ENCODE measurements at places on chromosomes 12 and 14.

DNA sequence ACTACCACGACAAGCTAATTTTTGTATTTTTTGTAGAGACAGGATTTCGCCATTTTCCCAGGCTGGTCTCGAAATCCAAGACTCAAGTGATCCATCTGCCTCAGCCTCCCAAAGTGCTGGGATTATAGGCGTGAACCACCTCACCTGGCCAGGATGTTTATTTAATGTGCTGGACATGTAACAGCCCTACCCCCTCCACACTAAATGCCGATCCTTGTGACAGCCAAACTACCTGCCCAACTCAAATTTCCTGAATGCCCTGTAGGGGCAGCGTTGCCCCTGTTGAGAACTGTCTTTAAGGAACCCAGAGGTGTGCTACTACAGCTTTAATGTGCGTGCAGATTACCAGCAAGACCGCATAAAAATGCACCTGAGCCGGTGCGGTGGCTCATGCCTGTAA is 48.1 kb downstream of the KCNK13 start:
- H3K4me1 ChIP-seq: no peaks in the 10 kb centered on the region
- no peak overlapping the region for H3K4me3 ChIP-seq
- DNase-seq: peak; percentile 80
- no peak overlapping the region for H3K27ac ChIP-seq
- no peaks in the 10 kb centered on the region for H3K36me3 ChIP-seq
- H3K27me3 ChIP-seq: no peaks in the 10 kb centered on the region

DNA sequence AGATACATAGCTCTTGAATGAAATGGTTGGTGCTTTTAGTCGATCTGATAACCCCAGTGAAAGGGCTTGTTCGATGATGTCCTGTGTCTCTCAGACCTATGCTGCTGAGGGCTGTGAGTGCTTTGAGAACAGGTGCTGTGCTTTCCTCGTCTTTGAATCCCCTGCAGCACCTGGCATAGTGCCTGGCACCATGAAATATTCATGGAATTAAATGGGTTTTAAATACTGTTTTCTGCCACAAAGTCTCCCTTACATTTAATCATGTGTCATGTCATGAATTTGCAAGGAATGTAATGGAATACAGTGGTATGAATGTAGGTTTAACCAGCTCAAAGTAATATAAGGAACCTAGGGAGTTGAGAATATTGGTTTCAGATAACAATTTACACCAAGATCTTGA is 220.5 kb upstream of the PRICKLE1 start:
- H3K27ac ChIP-seq: no peak overlapping the region
- DNase-seq: no peak
- no peak overlapping the region for H3K4me3 ChIP-seq
- peaks cover 3% of the 10 kb centered on the region for H3K4me1 ChIP-seq
- H3K27me3 ChIP-seq: no peaks in the 10 kb centered on the region

GRCh38 chr12:62899568-62900390 is 35.2 kb downstream of the PPM1H start:
- H3K36me3 ChIP-seq: no peaks in the 10 kb centered on the region
- no peak for DNase-seq

DNA sequence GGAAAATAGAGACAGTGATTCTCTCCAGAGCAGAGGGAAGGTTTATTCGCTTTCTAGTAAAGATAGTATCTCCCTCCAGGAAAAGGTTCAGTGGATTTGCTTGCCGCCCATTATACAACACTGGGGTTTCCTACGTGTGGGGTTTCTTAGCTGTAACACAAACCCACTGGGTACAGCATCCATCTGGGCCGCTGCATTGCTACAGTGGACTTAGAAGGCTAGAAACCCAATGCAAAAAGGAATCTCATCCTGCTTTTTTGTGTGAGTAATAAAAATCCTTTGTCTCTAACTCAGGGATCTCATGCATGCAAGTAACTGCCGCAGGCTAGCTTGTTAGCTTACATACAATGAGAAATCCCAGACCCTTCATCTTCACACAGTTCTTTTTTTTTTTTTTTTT is 67.1 kb upstream of the BCL2L14 start:
- H3K27ac ChIP-seq: no peak overlapping the region
- no peaks in the 10 kb centered on the region for H3K27me3 ChIP-seq
- no peak for DNase-seq
- no peak overlapping the region for H3K4me3 ChIP-seq
- no peaks in the 10 kb centered on the region for H3K36me3 ChIP-seq

GRCh38 chr12:117564881-117565280 is 203.5 kb upstream of the NOS1 start:
- H3K4me3 ChIP-seq: no peak overlapping the region
- no peak overlapping the region for H3K27ac ChIP-seq
- DNase-seq: peak; percentile 10
- no peaks in the 10 kb centered on the region for H3K36me3 ChIP-seq
- no peaks in the 10 kb centered on the region for H3K4me1 ChIP-seq

DNA sequence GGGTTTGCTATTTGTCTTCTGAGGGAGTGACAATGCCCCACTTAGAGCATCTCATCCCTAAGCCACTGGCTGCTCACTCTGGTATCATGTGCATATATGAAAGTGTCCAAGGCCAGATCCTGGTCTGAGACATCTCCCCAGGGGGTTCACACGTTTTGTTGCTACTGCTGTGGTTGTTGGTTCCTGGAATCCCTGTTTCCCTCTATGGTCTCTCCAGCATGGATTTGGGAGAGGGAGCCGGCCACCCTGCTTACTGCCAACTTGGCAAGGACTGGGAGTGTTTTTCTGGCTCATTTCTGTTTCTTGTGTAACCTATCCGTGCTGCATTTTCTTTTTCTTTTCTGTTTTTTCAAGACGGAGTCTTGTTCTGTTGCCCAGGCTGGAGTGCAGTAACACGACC is 101.3 kb upstream of the MAX start:
- DNase-seq: no peak
- H3K4me3 ChIP-seq: no peak overlapping the region
- H3K36me3 ChIP-seq: no peaks in the 10 kb centered on the region
- H3K27me3 ChIP-seq: no peaks in the 10 kb centered on the region
- no peaks in the 10 kb centered on the region for H3K4me1 ChIP-seq

- H3K4me3 ChIP-seq: no peak overlapping the region
- H3K27me3 ChIP-seq: no peaks in the 10 kb centered on the region
- no peaks in the 10 kb centered on the region for H3K36me3 ChIP-seq
- no peak overlapping the region for H3K27ac ChIP-seq
- no peaks in the 10 kb centered on the region for H3K4me1 ChIP-seq
These were observed 18.0 kb upstream of the ATF7 start for GRCh38 chr12:53644133-53644532.

DNA sequence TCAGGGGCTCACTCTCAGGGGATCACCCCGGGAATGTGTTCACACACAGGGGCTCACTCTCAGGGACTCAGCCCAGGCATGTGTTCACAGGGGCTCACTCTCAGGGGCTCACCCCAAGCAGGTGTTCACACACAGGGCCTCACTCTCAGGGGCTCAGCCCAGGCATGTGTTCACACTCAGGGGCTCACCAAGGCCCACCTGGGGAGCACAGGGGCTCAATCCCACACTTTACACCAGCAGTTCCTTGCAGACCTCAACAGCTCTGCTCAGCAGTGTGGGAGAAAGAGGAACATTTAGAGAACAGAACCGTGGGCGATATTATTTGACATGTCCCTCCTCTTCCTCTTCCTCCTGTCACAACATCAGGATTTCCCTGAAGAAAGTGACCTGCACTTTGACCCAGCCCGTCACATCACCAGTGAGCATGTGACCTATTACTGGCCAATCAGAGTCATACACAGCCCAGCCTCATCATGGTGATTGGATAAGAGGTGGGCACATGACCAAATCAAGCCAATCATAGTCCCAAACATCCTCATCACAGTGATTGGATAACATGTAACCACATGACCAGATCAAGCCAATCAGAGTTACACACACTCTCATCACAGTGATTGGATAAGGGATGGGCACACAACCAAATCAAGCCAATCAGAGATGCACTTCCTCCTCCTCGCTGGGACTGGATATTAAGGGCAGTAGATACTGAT is 359.4 kb upstream of the SFSWAP start:
- no peaks in the 10 kb centered on the region for H3K27me3 ChIP-seq
- H3K27ac ChIP-seq: no peak overlapping the region
- DNase-seq: no peak
- peaks cover 22% of the 10 kb centered on the region for H3K4me1 ChIP-seq
- no peaks in the 10 kb centered on the region for H3K36me3 ChIP-seq

DNA sequence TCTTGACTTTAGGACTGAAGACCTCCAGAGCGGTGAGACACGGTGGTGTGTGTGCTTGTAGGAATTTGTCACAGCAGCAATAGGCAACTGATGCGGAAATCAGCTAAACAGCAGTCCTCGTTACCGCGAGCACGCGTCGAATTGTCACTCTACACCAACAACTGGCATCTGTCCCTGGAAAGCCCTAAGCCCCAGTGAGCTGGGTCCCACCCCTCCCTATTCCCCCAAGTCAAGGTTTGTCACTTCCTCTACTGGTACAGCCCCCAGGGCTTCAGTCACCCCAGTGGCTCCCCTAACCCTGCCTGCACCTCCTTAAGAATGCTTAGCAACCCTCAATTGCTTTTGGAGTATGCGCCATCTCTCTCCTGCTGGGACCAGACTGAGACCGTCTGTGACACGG is 173.6 kb downstream of the PIWIL1 start:
- H3K4me1 ChIP-seq: peaks cover 3% of the 10 kb centered on the region
- H3K27me3 ChIP-seq: no peaks in the 10 kb centered on the region
- H3K4me3 ChIP-seq: no peak overlapping the region
- DNase-seq: no peak
- H3K36me3 ChIP-seq: no peaks in the 10 kb centered on the region
- no peak overlapping the region for H3K27ac ChIP-seq

- no peak for DNase-seq
- H3K4me1 ChIP-seq: no peaks in the 10 kb centered on the region
These were observed 636 bp upstream of the IFNG-AS1 start for GRCh38 chr12:67988601-67989021.

- peak; percentile 63 for DNase-seq
- no peaks in the 10 kb centered on the region for H3K27me3 ChIP-seq
- peaks cover 36% of the 10 kb centered on the region for H3K4me1 ChIP-seq
- no peaks in the 10 kb centered on the region for H3K36me3 ChIP-seq
- peak overlapping the region; percentile 63 for H3K27ac ChIP-seq
These were observed 44.5 kb downstream of the PSMA6 start for GRCh38 chr14:35336494-35337268.

GRCh38 chr12:50164963-50165362 is 2.2 kb downstream of the CERS5 start:
- no peak for DNase-seq
- no peak overlapping the region for H3K4me3 ChIP-seq
- no peaks in the 10 kb centered on the region for H3K36me3 ChIP-seq

DNA sequence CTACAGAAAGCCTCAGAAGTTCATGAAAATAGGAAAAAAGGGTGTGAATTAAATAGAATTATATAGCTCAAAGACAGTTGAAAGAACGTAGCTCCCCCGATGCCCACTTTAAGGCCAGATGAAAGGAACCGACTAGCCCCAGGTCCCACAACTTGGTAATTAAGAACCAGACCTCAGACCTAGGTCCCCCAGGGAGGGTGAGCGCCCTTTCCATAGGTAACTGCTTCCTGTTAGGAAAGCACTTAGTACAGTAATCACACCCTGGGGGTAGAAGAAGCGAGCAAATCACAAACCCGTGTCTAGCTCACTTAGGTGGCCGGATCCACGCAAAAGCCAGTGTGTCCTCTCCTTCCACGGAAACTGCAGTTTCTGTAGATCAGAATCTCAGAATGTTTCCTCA is 77.1 kb downstream of the PLXNC1 start:
- no peak for DNase-seq
- H3K36me3 ChIP-seq: no peaks in the 10 kb centered on the region
- H3K4me1 ChIP-seq: no peaks in the 10 kb centered on the region

GRCh38 chr14:50831726-50832168 is 785 bp upstream of the NIN start:
- peaks cover 20% of the 10 kb centered on the region for H3K4me1 ChIP-seq
- peaks cover 75% of the 10 kb centered on the region for H3K27me3 ChIP-seq
- no peaks in the 10 kb centered on the region for H3K36me3 ChIP-seq
- DNase-seq: peak; percentile 45
- H3K27ac ChIP-seq: no peak overlapping the region
- peak overlapping the region; percentile 86 for H3K4me3 ChIP-seq

DNA sequence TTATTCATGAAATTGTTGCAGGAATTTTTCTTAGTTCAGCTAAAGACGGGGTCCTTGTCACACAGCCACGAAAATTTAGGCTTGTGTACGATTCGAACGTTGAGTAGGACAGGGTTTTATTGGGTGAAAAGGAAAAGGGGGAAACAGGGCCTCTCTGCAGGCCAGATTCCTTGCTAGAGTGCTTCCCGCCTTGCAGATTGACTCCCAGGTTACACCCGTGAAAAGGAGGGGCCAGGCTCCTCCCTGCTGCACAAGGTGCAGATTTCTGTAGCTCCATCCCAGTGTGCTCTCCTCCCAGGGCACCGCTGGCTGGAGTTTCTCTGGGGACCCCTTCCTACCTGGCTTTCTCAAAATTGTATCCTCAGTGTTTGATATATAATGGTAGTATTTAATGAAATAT is 221.5 kb downstream of the ERC1 start:
- peak; percentile 69 for DNase-seq
- no peak overlapping the region for H3K4me3 ChIP-seq
- H3K36me3 ChIP-seq: no peaks in the 10 kb centered on the region

GRCh38 chr12:12684375-12685106 is 11.4 kb downstream of the GPR19 start:
- H3K27me3 ChIP-seq: peaks cover 5% of the 10 kb centered on the region
- H3K4me1 ChIP-seq: peaks cover 14% of the 10 kb centered on the region
- peak overlapping the region; percentile 56 for H3K4me3 ChIP-seq
- H3K36me3 ChIP-seq: no peaks in the 10 kb centered on the region

DNA sequence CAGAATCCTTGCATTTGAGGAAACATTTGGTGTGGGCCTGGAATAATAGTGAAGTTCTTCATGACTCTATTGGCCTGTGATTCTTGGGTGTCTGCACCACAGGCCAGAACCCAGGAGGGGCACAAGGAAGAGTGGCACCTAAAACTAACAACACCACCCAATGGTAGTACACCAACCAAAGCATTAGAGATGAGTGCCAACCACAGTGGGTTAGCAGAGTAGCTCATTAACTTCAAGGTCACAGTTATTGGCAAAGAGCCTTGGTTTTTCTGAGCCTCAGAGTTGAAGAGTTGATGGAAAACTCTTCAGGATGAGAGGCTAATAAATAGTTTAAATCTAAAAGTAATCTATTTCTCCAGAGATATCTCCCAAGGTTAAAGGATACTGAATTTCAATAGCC is 57.0 kb downstream of the HELB start:
- H3K36me3 ChIP-seq: no peaks in the 10 kb centered on the region
- no peak overlapping the region for H3K27ac ChIP-seq
- H3K4me1 ChIP-seq: peaks cover 15% of the 10 kb centered on the region
- H3K27me3 ChIP-seq: no peaks in the 10 kb centered on the region
- H3K4me3 ChIP-seq: no peak overlapping the region

GRCh38 chr12:127170226-127171180 is 1096.5 kb upstream of the TMEM132C start:
- H3K4me3 ChIP-seq: no peak overlapping the region
- no peak for DNase-seq
- H3K36me3 ChIP-seq: no peaks in the 10 kb centered on the region
- no peaks in the 10 kb centered on the region for H3K27me3 ChIP-seq
- H3K4me1 ChIP-seq: no peaks in the 10 kb centered on the region
- H3K27ac ChIP-seq: no peak overlapping the region

GRCh38 chr12:45708901-45709300 is 20.6 kb upstream of the ARID2 start:
- H3K27me3 ChIP-seq: no peaks in the 10 kb centered on the region
- DNase-seq: no peak
- H3K36me3 ChIP-seq: no peaks in the 10 kb centered on the region
- H3K4me3 ChIP-seq: no peak overlapping the region
- no peak overlapping the region for H3K27ac ChIP-seq
